BE2C (cell line): ENCODE measurements at places on chromosomes 1 and 21.

- no peak for DNase-seq
Measured at GRCh38 chr1:46396441-46397398, 2.6 kb downstream of the FAAH start.

DNA sequence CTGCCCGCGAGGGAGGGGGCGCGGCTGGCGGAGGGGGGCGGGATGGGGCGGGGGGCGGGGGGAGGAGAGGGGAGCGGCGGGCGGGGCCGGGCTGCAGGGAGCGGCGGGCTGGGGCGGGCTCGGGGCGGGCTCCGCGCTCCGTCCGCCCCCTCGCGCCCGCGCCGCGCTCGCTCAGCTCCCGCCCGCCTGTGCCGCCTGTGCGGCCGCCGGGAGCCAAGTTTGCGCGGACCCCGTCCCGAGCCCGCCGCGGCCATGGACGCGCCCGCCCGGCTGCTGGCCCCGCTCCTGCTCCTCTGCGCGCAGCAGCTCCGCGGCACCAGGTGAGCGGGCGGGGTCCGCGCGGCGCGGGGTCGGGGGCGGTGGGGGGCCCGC, at the start of gene GABRD:
GABRD (plus strand) TSS at position 174 of the 372 bp plus-strand sequence; CDS start at position 253, 79 bp downstream.
- DNase-seq, result no peak

DNA sequence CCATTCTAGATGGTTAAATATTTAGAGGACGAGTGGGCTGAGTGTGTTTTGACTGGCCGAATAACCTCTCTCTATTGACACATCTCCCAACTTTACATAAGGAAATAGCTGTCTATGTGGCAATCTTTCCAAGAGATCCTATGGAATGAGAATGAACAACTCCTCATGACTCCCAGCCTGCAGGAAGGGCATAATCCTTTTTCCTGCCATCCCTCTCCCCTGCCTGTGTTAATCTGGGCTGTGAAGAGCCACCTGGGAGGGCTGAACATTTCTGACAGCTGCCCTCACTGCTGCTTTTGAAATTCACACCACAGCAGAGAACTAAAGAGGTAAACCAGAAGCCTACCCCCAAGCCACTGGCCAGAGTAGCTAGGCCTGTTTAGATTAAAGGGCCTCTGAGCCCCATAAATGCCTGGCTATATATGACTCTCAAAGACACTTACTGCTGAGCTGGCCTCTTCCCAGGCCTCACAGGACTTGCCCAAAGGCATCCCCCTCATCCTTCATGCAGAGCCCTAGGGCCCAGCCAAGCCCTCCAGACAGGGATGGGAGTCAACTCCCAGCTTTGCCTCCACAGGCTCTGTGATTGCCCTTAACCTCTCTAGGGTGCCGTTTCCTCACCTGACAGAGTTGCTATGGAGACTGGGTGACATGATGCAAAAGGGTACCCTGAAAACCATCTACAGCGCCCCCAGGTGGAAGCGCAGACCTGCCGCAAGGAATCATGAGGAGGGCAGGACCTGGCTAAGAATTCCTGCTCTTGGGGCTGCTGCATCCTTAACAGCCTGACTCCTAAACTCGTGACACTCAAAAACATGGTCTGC, 42.0 kb upstream of the LDLRAP1 start:
- DNase-seq, result no peak

DNA sequence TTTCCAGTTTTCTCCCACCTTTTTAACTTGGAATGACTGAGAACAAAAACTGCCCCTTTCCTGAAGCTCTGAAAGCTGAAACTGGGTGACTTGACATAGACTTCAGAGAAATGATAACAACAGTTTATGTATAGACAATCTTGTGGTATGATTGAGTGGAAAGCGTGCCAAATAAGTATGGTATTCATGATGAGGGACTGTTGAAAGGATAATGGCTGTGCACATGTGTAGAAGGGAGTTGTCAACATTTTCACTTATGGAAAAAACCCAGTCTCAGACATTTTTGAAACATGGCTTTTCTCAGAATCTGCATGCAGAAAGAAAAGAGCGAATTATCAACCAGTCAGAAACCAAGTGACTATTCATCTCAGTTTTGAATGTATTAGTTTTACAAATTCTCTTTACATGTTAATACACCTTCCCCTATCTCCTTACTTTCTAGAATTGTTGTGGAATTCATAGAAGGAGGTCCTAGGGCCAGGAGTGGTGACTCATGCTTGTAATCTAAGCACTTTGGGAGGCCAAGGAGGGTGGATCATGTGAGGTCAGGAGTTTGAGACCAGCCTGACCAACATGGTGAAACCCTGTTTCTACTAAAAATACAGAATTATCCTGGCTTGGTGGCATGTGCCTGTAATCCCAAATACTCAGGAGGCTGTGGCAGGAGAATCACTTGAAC, 261.2 kb downstream of the S1PR1 start:
- DNase-seq, result no peak

DNA sequence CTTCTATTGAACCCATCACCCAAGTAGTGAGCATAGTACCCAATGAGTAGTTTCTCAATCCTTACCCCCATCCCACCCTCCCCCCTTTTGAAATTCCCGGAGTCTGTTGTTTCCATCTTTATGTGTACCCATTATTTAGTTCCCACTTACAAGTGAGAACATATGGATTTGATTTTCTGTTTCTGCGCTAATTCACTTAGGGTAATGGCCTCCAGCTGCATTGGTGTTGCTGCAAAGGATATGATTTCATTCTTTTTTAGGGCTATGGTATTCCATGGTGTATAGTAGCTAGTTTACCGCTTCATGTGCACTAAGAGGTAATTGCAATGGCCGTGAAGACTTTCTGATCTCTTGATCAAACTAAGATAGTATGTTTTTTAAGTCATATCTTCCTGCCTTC, 107.5 kb upstream of the SERTAD4 start:
- no peak for DNase-seq

- DNase-seq, result peak; percentile 53
Measured at GRCh38 chr1:116855773-116856201, 53.9 kb upstream of the PTGFRN start.

DNA sequence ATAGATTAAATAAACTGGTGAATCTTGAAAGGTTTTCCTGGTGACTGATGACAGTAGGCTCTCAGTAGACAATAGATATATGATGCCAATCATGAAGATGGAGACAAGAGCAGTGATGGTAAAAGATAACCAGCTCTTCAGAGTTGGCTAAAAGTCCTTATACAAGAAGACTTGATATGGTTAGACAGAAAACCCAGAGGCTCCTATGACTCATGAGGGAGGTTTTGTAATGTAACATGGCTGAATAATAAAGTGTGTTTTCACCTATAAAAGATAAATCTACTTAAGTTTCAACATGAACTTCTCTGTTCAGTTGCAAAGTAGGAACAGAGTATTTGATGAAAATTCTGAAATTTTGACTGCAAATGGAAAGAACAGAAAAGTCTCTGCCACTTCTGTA, 12.7 kb upstream of the CRNN start:
- no peak for DNase-seq

DNA sequence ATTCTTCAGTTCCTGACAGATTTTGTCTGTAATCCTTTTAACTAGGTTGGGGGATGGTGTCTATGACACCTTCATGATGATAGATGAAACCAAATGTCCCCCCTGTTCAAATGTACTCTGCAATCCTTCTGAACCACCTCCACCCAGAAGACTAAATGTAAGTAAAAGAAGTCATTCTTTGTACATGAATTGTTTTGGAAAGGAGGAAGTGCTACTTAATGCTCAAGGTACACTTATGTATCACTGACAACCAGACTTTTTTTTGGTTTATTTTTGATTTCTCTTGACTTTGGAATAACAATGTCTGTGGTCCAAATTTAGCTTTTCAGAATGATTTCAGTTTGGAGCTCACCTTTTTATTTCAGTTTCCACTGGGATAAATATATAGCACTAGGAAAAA, 2.3 kb downstream of the DYRK3 start:
- DNase-seq, result no peak

GRCh38 chr1:161226759-161227158, 899 bp downstream of the TOMM40L start:
- no peak for DNase-seq

DNA sequence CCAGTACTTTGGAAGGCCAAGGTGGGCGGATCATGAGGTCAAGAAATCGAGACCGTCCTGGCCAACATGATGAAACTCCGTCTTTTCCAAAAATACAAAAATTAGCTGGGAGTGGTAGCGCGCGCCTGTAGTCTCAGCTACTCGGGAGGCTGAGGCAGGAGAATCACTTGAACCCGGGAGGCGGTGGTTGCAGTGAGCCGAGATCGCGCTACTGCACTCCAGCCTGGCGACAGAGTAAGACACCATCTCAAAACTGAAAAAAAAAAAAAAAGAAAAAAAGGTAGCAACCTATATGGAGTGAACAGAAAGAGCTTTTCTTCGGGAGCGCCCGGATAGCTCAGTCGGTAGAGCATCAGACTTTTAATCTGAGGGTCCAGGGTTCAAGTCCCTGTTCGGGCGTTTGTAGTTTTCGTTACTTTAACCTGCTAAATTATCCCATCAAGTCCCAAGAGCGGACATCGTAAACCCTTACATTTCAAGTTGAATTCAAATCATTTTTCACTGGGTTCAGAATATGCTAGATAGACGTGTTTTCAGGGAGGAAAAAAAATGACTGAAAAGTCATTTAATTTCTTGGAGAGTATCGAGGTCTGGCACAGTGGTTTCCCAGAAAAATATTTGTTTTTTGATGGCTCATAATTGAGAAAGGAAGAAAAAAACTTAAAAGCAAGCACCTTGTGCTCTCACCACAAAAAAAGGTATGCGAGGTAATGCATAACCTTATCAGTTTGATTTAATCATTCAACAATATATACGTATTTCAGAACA, 9.8 kb upstream of the MDM4 start:
- DNase-seq, result peak; percentile 74

- no peak for DNase-seq
Measured at GRCh38 chr21:16821588-16821987, 691.3 kb upstream of the CXADR start.

DNA sequence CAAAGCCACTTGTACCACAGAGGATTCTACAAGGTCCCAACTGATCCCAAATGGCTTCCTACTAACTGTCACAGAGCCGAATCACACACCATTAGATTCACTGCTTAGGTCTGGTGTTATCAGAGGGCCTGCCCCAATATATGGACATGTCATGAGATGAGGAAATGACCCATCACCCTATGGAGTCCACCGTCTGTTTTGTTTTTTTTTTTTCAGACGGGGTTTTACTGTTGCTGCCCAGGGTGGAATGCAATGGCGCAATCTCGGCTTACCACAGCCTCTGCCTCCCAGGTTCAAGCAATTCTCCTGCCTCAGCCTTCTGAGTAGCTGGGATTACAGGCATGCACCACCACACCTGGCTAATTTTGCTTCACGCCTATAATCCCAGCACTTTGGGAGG, 83.8 kb upstream of the ETS2 start:
- no peak for DNase-seq

- DNase-seq, result peak; percentile 20
Measured at GRCh38 chr1:51535006-51535592, 16.0 kb upstream of the EPS15 start.

DNA sequence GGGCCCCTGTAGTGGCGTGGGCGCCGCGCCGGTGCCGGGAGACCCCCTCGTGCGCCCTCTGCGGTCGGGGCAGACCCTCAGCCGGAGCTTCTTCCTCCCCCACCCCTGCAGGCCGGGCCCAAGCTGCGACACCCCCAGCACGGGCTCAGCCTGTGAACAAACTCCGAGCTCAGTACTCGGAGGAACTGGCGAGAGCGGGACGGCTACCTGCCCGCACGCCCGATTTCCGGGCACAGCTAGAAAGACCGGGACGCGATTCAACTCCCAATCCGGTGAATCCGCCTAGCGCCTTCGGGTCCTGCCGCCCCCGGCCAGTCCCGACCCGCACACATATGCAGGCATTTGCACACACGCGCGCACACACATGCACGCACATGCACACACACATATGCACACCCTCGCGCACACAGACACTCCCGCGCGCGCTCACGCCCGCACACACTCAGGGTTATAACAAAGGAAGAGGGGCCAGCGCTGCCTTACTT, 580 bp upstream of the BLACAT1 start:
- DNase-seq, result no peak

DNA sequence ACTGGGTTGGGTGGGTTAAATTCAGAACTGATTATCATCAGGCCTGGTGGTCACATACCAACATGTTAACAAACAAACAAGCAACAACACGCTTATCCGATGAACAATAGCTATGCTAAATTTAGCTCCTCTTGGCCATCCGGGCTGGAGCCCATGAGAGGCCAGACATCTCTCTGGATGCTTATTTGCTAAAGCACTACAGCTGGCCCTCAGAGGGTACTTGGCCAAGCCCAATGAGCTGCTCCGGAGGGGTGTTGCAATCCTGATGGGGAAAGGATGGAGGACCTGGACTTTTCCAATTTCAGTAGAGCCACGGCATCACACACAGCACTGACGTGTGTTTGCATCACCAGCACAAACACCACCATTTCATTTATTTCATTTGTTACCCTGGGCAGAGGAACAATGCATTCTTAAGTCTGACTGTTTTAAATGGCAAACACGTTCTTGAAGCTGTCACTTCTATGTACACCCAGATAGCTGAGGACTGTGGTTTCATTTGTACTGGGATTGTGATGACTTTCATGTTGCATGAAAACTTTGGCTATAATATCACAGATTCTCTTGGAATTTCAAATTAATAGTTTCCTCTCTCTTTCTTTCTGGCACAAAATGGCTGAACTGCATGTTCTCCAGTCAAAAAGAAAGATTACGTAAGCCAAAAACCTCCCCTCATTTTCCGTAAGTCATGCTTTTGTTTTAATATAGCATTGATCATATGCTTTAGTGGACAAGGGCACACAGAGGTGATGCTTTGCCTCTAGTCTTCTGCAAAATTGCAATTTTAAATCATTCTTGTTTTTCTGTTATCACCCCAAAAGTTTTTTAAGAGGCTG, 359.8 kb upstream of the KAZN start:
- DNase-seq, result no peak

DNA sequence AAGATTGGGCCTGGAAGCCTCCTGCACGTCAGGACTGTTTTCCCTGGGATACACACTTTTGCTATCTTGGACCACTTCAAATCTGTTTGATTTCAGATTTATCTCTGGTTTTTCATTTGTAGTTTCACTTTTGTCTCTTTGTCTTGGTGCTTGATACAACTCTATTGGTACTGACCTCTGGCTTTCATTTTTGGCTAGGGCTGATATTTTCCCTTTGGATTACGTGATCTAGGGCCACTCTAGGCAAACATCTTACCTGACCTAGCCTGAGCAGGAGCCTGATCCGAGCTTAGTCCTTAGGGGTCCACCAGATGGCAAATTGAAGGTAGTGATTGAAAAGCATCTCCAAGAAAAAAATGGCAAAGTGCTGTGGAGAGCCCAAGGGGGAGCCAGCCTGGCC, 39.6 kb downstream of the ZBTB18 start:
- DNase-seq, result no peak

GRCh38 chr1:88985032-88985431, 7.4 kb downstream of the KYAT3 start:
- DNase-seq, result peak; percentile 65

GRCh38 chr1:217542136-217542777, 88.6 kb downstream of the GPATCH2 start:
- no peak for DNase-seq

- no peak for DNase-seq
Measured at GRCh38 chr1:9344426-9345200, 51.9 kb downstream of the SPSB1 start.

GRCh38 chr1:154941333-154942013, 5.0 kb upstream of the PMVK start:
- DNase-seq, result no peak
